Ureter (tissue), 1 donor: ENCODE measurements at places on chromosomes 6 and 20.

DNA sequence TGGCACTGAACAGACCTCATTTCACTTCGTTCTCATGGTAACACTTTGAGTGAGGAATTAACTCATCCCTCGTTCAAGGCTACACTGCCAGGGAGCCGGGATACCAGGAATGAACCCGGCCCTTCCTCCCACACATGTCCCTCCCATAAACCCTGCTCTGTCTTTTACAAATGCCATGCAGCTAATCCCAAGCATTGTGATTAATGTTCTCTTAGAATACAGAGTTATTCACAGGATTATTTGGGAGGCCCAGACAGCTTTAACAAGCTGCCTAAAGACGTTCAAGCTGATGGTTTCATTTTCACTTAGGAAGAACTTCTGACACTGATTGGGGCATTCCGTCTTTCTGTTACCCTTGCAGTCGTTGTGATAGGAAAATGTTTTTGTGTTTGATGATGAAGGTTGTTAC lies 42.5 kb upstream of the CD83 start:
- no peak for DNase-seq

DNA sequence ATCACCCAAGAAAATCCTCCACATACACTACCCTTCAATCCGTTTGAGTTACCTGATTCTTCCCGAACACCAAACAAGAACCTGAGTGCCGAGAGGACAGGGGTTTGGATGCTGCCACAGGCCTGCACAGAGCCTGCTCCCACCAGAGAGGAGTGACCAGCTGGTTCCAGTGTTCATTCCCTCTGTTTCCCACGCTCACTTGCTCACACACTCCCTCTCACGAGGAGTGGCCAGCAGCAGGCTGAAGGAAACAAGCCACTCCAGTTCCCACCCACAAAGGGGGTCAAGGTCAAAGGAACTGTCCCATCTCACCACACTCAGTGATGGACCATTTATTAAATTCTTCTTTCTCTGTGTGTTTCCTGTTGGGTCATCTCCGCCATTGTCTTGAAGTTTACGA lies 97.2 kb upstream of the SNX9 start:
- DNase-seq, result no peak

DNA sequence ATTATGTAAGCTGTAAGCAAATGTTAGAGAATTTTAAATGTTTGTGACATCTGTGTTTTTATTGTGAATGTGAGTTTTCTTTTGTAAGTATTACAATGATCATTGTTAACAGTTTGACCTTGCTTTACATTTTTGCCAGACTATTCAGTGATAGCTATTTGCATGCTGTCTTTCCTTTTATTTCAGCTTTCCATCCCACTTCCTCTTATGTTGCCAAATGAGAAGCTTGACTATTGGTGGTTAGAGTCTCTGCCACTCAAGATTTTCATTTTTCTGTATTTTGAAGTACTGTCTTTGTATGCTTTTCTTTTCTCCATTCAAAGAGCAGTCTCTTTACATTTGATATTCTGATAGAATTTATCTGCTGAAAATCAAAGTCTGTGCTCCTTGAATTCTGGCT lies 104.1 kb downstream of the PRIM2 start:
- no peak for DNase-seq

DNA sequence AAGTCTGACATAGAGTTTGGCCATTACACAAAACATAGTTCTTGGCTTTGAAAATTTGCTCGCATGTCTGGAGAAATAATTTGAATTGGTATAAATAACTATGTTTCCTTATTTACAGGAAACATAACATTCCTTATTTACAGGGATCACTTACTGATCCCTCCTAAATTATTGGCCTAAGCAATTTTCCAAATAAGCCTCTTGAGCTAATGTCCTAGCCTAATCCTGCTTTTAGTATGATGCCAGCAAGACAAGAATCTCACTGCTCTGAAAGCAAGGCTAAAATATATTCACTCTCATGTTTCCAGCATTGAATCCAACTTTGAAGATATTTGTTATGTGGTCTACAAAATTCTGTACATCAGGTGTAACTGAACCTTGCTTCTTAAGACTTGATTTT lies 4.1 kb upstream of the TBC1D32 start:
- no peak for DNase-seq

DNA sequence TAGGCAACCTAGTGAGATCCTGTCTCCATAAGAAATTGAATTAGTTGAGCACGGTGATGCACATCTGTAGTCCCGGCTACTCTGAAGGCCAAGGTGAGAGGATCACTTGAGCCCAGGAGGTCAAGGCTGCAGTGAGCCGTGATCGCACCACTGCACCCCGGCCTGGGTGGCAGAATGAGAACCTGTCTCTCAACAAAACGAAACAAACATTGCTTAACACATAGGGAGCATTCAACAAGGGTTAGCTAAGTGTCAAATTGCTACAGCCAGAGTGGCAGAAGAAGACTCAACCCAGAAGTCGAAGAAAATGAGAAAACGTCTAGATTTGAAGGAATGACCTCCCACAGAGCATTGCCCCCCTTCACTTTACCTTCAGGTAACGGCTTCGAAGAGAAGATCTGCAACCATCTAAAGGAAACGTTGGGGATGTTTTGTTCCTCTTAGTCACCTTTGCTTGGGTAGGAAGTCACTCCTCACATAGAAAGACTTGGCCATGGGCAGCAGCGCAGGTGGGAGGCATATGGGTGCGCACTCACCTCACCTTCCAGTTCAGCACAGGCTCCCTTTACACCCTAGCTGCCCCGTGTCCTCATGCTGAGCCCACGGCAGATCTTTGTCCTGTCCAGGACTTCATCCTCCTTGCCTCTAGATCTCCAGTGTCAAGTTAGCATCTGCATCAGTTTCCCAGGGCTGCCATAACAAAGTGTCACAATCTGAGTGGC lies 63.7 kb upstream of the SHLD1 start:
- DNase-seq, result no peak

DNA sequence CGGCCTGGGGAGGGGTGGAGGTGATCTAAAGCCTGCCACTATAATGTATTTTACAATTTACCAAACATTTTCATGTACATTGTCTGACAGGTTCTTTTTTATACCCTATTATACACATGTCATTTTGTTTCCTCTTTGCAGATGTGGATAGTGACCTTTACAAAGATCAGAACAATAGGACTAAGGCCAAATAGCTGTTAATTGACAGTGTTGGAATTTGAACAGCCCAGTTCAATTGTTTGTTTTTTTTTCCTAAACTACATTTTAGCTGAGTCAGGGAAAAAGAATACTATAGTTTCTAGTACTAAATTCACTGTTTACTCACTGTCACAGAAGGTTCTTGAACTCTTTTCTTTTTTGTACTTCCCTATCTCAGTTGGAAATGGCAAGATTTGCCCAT lies 40.2 kb downstream of the PGM3 start:
- DNase-seq, result no peak

DNA sequence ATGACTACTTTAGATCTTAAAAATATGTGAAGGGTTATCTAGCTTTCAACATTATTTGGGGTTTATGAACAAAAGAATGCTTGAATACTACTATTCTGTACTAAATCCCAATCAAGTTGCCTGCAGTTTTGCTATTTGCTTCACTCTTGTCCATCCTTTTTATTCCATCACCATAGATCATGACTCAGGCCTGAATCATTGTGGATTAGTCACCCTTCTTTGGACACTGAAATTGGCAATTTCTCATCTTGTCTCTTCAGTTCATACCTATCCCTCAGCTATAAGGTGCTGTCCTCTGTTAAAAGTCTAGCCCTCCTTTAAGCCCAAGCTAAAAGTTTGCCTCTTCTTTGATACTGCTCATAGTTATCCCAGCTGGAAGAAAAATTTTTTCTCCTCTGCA lies 199.1 kb downstream of the CENPW start:
- no peak for DNase-seq

- DNase-seq, result no peak
Observed at GRCh38 chr6:123838505-123839234, 35.0 kb downstream of the NKAIN2 start.

GRCh38 chr6:43935921-43936439 lies 166.0 kb downstream of the VEGFA start:
- DNase-seq, result no peak

DNA sequence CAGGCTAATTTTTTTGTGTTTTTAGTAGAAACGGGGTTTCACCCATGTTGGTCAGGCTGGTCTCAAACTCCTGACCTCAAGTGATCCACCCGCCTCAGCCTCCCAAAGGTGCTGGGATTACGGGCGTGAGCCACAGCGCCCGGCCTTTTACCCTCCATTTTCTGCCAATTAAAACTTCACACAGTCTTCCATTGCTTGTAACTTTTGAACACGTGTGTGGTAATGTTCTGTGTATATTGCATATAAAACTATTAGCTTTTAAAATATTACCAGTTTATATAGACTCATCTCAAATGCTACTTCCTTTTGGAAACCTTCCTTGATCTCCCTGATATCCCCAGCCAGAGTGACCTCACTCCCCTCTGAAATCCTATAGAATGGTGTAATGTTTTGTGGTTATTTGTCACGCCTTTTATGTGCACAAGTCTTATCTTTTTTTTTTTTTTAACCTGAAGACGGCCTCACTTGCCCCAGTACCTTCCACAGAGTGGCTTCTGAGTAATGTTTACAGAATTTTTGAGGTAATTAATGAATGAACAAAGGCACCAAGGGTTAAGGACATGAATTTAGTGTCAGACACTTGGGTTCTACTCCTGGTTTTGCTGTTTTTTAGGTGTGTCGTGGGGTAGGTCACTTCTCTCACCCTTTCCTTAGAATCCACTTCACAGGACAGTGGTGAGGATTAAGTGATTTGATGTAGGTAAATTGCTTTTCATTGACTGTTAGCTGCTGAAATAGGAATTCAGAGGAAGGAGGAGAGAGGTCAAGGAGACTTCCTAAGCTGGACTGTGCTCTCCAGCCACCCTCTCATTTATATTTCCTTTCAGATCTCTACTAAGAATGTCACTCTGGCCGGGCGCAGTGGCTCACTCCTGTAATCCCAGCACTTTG lies 11.2 kb upstream of the MMP24 start:
- DNase-seq, result no peak

GRCh38 chr6:110270165-110270564 lies 88.0 kb downstream of the METTL24 start:
- no peak for DNase-seq

DNA sequence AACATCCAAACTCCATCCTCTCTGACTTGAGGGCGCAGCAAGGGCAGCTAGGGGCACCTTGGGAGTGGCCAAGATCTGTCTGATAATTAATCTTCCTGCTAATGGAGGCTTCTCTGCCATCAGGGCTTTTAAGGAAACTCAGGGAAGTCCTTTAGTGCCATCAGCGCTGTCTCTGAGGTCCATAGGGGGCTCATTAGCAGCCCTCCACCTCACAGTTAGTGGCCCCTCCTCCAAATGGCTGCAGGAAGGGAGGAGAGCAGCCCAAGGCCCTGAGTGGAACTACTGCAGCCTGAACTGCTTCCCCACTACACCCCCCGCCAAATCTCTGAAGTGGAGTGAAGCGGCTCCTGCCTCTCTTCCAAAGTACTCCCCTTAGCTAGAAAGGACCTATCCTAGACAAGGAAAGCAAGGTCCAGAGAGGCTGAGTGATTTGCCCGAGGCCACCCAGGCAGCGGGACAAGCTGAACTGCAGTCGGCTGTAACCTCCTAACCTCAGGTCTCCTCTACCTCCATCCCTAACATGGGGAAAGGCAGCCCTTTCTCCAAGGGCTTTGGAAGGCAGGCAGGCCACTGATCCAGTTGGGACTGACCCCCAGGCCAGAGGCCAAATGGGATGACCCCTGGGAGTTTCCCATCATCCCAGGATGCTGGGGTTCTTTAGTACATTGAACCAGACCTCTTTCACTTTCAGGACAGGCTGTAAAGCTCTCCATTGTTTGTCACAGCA lies 39.5 kb upstream of the ZFAND3 start:
- no peak for DNase-seq

- DNase-seq, result no peak
Observed at GRCh38 chr6:43676962-43677606, 10.5 kb downstream of the MRPS18A start.

GRCh38 chr6:166056637-166057036 lies 111.0 kb downstream of the TBXT start:
- no peak for DNase-seq

DNA sequence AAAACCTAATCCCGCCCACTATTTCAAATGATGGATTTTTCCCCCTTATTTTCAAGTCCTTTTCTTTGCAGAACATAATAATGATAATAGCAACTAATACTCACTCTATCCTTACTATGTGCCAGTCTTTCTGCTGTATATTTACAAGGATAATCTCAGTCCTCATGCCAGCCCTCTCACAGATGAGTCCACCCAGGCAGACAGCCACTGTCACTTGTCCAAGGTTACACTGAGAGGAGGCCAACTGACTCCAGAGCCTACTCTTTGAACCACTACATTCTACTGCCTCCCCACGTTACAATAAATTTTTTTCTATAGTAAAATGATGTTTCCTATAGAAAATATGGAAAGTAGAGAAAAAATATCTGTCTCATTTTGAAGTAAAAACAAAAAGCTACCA lies 30.9 kb downstream of the ELOVL5 start:
- no peak for DNase-seq

DNA sequence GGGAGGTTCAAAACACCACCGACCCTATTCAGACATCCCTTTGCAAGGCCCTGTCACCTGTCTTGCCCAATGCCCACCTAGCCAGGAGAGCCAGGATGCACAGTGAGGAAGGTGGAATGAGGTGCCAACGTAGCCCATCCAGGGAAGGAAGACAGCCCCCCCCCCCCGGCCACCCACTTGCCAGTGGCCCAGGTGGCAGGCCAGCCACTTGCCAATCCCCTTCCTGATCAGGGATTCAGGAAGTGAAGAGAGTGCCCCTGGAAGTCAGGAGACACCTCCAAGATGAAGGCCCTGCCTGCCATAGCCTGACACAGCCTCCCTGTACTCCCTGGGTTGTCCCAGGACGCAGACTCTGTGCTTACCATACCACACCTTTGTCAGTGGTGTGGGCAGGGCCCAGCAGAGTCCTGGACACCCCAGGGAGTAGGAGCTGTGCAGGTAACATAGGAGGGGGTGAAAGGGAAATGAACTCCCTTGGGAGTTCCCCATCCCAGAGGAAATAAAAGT lies 54.7 kb downstream of the MRPL14 start:
- DNase-seq, result no peak

DNA sequence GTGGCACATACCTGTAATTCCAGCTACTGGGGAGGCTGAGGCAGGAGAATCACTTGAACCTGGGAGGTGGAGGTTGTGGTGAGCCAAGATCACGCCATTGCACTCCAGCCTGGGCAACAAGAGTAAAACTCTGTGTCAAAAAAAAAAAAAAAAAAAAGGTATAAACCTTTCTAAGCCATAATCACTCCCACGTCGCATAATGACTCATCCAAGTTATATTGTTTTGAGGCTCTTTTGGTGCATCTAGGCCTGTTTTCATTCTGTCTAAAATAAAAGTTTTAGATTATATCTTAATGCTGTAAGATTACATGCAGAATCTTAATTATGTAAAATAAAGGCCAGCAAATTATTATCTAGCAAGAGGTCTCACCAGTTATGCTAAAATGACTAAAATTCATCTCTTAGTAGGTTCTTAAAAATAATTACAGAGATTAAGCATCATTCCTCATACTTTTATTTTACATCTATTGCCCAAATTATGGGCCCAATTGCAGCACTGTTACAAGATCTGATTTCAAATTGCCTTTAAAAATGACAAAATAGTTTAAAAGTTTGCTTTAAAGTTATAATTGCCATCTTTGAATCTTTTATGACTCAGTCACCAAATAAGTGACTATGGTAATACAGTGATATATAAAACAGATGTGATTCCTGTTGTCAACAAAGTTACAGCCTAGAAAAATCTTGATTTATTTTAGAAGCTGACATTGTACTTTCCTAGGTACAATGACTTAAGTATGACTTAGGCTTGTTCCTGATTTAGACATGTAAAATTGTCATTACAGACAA lies 10.4 kb upstream of the SUMO4 start:
- no peak for DNase-seq

GRCh38 chr6:109332748-109333147 lies 49.5 kb downstream of the CD164 start:
- no peak for DNase-seq
